Activated CD8-positive, alpha-beta memory T cell treated with anti-CD3 and anti-CD28 coated beads, Interleukin-2, amount 50 U/mL, for 4 hours (primary cell): ENCODE measurements at places on chromosomes 3 and 15.

GRCh38 chr3:112654979-112655378 lies 14.0 kb upstream of the CCDC80 start:
- DNase-seq: no peak

DNA sequence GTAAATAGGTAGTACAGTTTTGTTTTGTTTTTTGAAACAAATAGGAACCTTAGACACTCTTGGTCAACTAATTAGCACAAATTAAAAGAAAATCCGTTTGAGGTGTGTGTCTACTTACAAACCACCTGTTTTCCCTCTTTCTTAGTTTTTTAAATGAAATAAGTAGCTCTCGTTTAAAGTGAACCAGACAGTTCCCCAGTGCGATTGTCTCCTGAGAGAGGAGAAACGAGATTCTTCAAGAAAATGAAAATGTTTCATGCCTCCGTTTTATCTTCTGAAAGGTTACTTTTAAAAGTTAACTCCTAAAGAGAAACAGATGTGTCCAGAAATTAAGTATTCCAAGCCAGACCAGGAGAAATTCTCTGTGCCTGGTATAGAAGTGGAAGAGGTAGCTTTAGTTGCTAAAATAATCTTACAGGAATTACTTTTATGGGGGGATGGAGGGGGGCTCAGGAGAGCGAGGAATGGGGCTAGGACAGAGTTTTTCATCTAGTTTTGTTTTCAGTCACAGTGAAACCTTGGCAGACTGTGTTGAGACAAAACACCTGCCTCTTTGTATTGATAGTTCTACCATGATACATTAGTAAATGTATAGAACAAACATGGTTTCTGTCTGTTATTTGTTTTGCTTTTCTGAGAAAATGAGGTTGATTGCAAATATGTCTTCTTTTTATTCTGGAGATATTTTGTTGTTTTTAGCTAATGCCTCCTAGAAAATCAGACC lies 155.1 kb upstream of the CNTN4 start:
- DNase-seq: no peak

DNA sequence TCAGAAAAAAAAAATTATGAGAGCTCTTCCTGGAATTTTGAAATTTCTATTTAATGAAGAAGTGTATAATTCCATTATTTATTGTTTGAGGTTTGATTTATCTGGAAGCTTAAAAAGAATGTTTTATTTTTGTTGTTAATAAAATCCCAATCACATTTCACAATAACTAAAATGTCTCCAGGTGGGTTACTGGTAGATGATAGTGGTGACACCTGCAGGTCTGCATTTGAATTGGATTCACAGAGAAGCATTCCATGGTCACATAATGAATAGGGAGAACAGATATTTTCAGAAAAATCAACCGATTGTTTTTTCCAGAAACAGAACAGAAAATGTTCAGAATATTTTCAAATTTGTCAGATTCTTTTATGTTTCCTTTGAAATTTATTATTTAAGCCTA lies 48.3 kb downstream of the ASB7 start:
- no peak for DNase-seq

DNA sequence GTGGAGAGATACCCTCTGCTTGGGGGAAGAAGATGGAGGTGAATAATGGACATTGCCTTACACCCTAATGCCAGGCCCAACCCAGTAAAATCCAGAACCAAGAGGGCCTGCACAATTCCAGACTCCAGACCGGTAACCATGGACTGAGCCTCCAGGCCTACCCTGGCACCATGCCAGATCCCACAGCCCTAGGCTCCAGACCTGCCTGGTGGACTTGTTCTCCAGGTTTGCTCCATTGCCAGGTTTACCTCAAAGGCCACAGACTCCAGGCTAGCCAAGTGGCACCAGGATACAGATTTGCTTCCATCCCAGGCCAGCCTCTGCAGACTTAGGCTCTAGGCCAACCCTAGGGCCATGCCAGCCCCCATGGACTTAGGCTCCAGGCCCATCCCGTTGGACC lies 14.0 kb downstream of the PLCH1 start:
- no peak for DNase-seq

DNA sequence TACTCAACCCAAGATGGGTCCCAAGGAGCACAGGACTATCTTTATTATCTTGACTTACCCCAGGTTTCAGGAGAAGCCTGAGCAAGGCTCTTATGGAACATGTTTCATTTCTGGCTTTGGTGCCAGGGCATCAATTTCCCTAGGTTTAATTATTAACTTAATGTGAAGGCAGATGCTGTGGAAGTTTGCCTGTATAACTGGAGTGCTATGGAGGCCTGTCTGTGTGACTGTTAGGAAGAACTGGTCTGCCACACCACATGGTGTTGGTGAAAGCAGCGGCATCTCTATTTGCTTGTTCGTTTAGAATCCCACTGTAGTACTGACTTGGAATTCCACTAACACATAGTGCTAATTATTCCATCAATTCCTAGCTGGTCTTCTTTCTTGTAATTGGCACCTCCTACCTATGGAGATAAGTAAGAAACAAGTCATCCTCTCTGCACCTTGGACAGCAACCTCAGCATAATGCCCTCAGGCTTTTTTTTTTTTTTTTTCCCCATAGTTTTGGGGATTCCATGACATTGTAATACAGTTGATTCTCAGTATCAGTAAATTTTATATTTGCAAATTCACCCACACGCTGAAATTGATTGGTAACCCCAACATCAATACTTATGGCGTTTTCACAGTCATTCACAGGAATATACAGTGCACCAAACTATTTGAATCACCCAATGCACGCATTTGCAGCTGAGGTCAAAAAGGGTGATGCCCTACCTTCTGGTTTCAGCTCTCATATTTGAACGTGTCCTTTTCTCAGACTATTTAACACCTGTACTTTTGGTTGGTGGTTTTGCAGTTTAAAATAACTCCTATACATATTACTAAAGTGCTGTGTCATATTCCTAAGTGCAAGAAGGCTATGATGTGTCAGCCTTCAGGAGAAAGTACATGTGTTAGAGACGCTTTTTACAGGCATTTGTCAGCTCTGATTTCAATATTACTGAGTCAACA lies 772.8 kb upstream of the LMCD1 start:
- DNase-seq: no peak

DNA sequence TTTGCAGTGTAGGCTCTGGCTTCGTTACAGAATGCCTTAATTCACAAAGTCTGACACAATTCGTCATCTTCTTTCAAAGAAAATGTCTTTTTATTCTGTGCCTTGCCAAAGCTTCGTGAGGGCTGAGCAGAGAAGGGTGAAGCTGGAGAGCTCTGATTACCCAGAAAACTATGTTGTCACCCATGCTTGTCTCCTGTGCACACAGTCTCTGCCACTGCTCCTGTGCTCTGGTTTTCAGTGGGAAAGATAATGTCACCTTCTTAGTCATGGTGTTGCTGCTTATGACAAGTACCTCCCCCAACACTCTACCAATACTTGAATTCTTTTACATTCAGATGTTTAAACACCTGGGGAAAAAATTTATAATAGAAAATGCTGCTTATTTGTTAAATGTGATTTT lies 509.2 kb upstream of the GRM7 start:
- no peak for DNase-seq

- no peak for DNase-seq
Observed at GRCh38 chr3:50261505-50261904, 7.4 kb upstream of the SEMA3B start.

DNA sequence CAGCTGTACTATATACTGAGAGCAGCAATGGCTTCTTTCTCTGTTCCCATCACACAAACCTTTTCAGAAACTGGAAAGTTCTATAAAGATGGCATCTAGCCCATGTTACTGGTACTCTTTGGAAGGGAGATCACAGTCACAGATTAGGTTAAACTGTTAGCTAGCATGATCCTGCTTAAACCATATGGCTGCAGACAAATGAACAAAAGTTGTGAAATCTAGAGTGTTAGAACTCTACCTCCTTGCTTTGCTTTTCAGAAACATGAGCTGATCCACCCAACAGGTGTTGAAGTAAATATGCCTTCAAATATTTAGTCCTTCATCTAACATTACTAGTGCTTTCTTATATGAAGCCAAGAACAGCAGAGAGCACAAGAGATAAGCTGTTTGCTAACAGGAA lies 102.6 kb downstream of the SNRK start:
- no peak for DNase-seq

DNA sequence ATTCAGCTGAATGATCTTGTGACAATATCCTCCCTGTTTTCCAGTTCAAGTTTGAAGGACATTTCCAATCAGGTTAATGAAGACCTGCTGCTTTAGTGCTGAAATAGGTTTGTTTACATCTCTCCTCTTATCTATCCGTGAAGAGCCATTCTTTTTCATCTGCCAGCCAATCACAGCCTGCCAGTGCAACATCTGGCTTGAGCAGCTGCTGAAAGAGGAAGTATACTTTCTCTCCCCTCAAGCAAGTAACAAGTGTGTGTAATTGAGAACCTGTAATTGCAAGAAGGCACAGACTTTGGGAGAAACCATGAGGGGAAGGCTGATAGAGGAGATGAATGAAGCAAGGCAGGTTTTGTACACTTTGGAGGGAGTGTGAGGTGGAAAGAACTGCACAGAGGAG lies 404.3 kb downstream of the AGBL1 start:
- no peak for DNase-seq

- DNase-seq: peak; percentile 71
Observed at GRCh38 chr3:51686512-51687215, 15.6 kb downstream of the TEX264 start.

DNA sequence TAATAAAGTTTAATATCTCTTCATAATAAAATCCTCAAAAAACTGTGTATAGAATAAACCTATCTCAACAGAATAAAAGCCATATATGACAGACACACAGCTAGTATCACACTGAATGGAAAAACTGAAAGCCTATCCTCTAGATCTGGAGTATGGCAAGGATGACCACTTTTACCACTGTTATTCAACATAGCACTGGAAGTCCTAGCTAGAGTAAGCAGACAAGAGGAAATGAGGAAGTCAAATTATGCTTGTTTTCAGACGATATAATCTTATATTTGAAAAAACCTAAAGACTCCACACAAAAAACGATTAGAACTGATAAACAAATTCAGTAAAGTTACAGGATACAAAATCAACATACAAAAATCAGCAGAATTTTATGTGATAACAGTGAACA lies 57.4 kb upstream of the DIPK2A start:
- DNase-seq: no peak

- DNase-seq: no peak
Observed at GRCh38 chr3:37494216-37494615, 319.8 kb upstream of the LRRFIP2 start.

DNA sequence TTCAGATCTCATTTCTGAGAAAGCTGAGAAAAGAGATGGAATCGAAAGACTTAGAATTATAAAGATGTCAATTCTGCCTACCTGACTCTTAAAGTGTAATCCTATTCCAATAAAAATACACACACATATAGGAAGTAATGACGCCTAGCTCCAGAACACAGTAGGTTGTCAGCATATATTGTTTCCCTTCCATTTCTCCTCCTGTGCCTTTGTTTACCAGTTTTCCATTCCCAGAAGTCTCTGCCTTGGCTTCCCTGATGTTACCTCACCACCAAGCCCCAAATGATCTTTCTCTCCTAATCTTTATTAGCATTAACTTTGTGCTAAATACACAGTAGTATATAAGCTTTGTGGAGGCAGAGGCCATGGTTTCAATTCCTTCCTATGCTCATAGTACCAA lies 40.0 kb downstream of the TM4SF4 start:
- DNase-seq: no peak

- DNase-seq: no peak
Observed at GRCh38 chr3:171200750-171201088, 174.2 kb upstream of the SLC2A2 start.

DNA sequence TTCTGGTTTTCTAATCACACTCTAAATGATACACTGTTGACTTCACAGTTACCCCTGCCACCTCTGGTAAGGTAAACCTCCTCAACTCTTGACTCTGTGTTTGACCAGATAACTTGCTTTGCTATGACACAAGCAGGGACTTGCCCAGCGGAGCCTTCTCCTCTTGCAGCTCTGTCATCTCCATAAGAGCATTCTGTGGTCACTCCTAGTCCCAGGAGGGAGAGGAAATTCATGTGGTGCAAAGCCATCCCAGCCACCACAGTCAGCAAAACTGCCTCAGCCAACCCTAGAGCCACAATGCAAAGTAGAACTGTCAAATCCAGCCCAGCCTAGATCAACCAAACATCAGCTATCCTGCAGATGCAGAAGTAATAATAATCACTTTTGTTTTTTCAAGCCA lies 144.7 kb upstream of the GADL1 start:
- no peak for DNase-seq

GRCh38 chr15:77631745-77632533 lies 773 bp downstream of the LINGO1 start:
- no peak for DNase-seq

DNA sequence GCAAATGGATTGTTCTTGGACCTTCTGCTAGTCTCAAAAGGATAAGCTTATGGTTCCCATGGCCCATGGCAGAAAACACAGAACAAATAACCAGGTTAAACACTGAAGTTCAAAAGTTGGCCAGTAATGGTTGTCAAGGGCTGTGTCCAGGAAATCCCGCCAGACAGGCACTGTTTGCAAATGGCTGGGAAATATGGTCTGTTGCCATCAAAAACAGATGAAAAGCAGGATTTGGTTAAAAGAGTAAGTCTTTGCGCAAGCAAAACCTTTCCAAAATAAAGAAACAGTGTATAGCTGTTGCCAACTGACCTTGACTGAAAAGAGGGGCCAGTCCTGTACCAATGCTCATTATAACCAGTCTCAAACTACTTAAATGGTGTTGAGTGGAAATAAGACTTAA lies 58.6 kb downstream of the WWTR1 start:
- DNase-seq: no peak

DNA sequence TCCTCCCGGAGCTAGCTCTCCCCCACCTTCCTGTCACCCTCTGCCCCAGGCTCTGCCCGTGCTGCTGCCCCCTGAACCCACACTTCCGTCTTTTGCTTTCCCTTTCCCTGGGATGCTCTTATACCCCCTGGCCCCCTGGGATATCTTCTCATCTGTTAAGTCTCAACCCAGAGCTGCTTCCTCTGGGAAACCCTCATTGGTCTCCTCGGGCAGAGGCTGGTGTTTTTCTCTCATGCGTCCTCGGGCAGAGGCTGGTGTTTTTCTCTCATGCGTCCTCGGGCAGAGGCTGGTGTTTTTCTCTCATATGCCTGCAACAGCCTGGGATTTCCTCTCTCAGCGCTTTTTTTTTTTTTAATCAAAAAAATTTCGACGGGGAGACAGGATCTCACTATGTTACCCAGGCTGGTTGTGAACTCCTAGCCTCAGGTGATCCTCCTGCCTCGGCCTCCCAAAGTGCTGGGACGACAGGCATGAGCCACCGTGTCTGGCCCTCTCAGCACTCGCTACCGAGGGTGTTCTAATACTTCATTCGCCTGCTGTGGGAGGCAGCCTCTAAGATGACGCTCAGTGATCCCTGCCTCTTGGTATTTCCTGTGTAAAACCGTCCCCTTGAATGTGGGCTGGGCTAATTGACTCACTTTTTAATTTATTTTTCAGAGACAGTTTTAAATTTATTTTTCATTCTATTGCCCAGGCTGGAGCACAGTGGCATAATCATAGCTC lies 62.7 kb upstream of the TFRC start:
- DNase-seq: no peak
